ENCODE measurements at places on chromosomes 4 and X. TPM values are rescaled to one million over a fixed set of nuclear protein-coding genes. Genes with fewer than 3 reads are reported as not detected.

Gene ITM2A
- not detected for total RNA-seq

DNA sequence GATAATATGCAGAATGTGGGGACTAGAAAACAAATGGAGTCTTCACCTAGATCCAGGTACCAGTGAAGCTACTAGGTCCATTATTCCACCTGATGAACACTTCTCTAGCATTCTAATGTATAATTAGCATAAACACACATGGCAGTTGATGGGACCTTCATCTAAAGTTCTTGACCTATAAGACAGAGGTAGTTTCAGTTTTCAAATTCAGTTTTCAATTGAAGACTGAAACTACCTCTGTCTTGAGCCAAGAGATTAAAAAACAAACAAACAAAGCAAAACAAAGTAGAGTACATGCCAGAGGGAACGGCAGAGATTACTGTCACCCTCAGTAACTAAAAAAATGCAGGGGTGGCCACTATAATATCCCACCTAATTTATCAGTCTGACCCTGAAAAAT, 199.9 kb upstream of the NEIL3 start:
- no peak for DNase-seq

DNA sequence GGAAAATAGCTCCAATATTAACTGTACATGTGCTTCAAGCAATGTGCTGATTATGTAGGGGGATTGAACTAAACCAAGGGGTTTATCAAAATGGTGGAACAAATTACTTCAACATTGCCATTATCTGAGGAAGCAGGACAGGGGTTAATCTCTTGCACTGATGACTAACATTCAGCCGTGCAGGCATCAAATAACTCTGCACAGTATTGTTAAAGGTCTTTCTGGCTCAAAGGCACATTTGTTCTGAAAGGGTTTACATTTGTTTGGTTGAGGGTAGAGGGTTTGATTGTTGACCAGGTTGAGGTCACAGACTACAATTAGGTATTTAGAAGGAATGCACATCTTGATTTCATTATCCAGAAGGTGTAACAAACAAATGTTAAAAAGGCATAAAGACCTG, 32.2 kb upstream of the CCSER1 start:
- DNase-seq: no peak

Gene SERPINA7
- total RNA-seq: not detected

GRCh38 chrX:142095651-142096245, 109.3 kb downstream of the MAGEC2 start:
- DNase-seq: no peak

DNA sequence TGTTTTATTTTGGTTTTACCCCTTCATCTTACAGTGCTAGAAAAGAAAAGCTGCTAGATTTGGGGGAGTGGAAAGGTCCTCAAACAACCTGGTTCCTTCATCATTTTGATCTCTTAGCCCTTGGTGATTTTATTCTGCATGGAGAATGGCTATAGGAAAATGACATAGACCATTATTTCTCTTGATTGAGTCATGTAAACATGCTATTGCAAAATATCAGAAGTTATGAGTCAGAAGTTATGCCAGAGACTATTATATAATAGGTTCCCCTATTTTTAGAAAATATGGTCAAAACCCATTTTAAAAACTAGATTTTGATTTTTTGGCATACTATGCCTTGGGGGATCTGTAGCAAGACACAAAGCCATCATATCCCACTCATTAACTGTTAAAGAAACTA, 83.7 kb upstream of the FAM9C start:
- peak; percentile 38 for DNase-seq

- no peak for DNase-seq
These were observed 293.5 kb downstream of the KCNIP4 start for GRCh38 chr4:21655031-21655430.

Gene CPZ
- total RNA-seq: 2.8 TPM

Gene SOX3
- total RNA-seq: not detected

DNA sequence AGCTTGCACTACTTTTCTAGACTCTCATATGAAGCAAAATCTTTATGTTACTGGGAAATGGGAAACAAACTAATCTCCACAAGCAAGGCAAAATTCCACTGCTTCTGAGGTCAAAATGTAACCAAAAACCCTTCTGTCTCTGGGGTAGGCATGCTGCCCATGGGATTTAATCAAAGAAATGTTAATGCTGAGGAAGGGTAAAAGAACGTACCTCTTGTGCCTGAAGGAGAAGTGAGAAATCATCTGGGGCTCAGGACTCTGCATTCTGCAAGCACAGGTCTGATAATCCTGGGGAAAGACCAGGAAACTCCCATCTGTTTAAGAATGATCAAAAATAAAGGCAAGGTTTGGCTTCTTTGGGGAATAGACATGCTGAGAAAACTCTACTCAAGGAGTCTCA, 184.7 kb downstream of the GRID2 start:
- no peak for DNase-seq

DNA sequence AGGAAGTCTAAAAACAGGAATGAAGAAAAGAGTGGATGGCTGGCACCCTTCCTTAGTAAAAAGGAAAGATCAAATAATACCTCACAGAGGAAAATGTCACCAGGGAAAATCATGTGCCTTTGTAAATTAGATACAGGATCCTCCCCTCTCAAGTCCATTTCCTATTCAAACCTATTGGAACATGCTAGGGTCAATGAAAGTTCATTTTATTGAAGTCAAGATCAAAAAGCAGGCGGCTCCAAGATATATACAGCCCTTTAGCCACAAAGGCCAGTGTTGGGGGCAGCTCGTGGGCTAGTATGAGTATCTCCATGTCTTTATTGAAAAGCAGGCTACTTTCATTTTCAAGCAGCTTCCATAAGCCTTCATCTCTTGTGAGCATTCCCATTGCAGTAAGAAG, 141.1 kb downstream of the QDPR start:
- DNase-seq: no peak

Gene SOD3
- not detected for total RNA-seq

DNA sequence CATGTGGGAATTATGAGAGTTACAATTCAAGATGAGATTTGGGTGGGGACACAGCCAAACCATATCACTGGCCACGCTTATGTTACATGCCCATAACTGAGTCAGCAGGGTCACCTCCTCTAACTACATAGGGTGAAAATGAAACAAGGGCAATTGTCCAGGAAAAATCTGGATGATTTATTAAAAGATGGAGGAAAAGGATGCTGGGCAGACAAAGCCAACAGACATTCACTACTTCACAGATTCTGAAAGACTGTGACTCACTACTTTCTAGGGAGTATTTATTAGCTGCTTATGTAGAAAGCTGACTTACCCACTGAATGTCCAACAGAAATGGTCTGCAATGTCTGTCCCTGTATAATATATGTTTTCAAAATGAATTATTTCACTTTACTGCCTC, 72.4 kb downstream of the APBB2 start:
- peak; percentile 74 for DNase-seq

DNA sequence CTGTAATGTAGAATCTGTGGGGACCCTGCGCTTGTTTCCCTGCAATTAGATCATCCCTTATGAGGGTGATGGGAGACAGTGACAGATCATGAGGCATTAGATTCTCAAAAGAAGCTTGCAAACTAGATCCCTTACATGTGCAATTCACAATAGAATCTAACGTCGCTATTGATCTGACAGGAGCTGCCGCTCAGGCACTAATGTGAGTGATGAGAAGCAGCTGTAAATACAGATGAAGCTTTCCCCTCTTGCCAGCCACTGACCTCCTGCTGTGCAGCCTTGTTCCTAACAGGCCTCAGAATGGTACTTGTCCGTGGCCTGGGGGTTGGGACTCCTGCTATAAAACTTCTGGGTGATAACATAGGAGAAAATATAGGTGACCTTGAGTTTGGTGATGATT, 1076.8 kb downstream of the PDHA2 start:
- DNase-seq: peak; percentile 92

DNA sequence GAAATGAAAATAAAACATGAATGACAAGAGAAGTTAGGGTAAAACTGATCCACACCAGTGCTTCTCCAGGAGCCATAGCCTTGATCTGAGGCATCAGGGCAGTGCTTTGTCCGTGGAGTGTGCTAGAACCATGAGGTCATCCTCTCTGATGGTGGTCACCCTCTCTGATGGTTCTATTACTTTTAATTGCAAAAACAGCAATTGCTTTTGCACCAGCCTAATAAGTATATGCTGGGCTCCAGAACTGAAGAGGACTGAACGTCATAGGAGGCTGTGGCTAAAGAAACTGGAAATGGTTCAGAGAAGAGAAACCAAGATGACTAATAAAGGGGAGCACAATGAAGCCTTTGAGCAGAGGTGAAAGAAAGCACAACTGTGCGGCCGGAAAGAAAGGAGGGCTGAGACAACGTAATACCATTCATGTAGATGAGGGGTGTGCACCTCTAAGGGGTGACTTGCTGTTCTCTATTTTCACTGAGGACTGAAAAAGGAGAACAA, 17.0 kb upstream of the TMEM154 start:
- DNase-seq: peak; percentile 81

GRCh38 chrX:109312757-109313156, 169.1 kb downstream of the GUCY2F start:
- DNase-seq: no peak

GRCh38 chrX:150213481-150214030, 149.6 kb upstream of the MAMLD1 start:
- no peak for DNase-seq

DNA sequence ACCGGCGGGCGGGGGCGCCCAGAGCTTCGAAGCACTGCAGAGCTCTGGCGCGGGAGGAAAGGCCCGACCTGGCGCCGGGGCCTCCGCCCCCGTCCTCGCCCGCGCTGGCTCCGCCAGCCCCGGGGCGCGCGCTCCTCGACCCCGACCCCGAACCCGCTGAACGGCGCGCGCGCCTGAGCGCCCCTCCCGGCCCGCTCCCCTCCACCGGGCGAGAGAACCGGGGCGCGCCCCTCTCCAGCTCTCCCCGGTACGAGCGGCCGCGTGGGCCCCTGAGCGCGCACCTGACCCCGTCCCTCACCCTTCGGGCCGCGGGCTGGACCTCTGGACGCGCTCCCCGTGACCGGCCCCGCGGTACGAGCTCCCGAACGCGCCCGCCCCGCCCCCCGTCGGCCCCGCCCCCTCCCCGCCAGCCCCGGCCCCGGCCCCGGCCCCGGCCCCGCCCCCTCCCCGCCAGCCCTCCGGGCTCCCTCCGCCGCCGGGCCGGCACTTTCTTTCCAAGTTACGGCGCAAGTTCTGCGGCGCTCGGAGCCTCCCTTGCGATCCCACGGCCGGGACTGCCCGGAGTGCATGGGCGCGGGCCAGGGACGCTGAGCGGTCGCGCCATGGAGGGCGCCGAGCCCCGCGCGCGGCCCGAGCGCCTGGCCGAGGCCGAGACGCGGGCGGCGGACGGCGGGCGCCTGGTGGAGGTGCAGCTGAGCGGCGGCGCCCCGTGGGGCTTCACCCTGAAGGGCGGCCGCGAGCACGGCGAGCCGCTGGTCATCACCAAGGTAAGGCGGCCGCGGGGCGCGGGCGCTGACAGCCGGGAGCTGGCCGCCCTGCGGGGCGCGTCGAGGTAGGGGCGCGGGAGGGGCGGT, at the start of gene SHROOM2:
Gene SHROOM2, plus strand, starts transcription at position 486 of the 854 bp plus-strand sequence. Its CDS starts 117 bp downstream, at position 603.
- no peak for DNase-seq

Gene MAP7D3
- total RNA-seq: 15.5 TPM

Gene ZDHHC15
- total RNA-seq: 3.6 TPM

Gene CCDC160
- 0.58 TPM for total RNA-seq

Measured in LHCN-M2 (cell line).